T-helper 1 cell (primary cell): ENCODE measurements at places on chromosomes 2 and 18.

DNA sequence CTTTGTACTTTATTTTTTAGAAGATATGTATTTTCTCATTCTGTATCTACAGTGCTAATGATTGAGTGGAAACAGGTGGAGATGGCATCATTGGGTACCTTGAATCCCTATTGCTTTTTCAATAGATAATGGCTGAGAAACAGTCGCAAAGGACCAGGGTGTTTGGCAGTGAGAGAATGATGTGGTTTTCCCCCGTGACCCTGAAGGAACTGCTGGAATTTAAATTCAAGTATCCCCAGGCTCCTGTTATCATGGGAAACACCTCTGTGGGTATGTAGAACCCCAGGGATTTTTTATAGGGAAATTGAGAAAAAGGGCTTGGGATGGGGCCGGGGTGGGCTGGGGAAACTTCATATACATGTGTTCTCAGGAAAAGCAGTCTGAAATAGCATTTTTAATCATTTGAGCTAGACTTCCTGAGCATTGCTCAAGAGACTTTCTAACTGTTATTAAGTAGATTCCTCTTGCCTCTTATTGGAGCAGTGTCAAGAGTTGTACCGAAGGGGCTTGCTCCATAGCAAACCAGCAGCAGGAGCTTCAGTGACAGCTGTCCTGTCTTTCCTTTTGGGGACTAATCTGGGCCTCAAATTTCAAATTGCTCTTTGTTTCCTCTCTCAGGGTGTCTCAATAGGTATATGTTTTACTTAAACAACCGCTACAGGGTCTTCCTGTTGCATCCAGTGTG lies 18.9 kb downstream of the AOX1 start:
- no peak for DNase-seq

GRCh38 chr18:4599312-4599711 lies 144.2 kb upstream of the DLGAP1 start:
- DNase-seq: no peak

GRCh38 chr2:41723526-41723925 lies 324.3 kb upstream of the PKDCC start:
- no peak for DNase-seq

- no peak for DNase-seq
Measured at GRCh38 chr18:73791081-73791480, 356.6 kb downstream of the FBXO15 start.

- DNase-seq: no peak
Measured at GRCh38 chr2:121832412-121833357, 77.2 kb downstream of the TSN start.

GRCh38 chr2:40102447-40102846 lies 323.4 kb upstream of the THUMPD2 start:
- no peak for DNase-seq

DNA sequence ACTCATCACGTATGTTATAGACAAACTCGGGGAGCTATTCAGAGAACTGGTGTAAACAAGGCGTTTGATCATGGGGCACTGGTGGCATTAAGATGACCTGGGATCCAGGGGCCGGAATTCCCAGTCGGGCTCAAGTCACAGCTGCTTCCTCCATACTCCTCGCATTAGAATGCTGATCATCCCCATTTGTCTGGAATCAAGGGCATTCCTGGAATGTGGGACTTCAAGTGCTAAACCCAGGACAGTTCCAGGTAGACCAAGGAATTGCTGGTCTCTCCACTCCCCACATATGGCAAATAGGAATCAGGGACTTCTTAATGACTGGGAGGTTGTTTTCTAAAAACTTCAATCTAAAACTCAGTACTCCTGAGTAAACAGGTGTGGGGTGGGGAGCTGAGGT lies 355.7 kb upstream of the RAB6C start:
- DNase-seq: no peak

GRCh38 chr2:239590995-239591915 lies 190.4 kb upstream of the HDAC4 start:
- no peak for DNase-seq

DNA sequence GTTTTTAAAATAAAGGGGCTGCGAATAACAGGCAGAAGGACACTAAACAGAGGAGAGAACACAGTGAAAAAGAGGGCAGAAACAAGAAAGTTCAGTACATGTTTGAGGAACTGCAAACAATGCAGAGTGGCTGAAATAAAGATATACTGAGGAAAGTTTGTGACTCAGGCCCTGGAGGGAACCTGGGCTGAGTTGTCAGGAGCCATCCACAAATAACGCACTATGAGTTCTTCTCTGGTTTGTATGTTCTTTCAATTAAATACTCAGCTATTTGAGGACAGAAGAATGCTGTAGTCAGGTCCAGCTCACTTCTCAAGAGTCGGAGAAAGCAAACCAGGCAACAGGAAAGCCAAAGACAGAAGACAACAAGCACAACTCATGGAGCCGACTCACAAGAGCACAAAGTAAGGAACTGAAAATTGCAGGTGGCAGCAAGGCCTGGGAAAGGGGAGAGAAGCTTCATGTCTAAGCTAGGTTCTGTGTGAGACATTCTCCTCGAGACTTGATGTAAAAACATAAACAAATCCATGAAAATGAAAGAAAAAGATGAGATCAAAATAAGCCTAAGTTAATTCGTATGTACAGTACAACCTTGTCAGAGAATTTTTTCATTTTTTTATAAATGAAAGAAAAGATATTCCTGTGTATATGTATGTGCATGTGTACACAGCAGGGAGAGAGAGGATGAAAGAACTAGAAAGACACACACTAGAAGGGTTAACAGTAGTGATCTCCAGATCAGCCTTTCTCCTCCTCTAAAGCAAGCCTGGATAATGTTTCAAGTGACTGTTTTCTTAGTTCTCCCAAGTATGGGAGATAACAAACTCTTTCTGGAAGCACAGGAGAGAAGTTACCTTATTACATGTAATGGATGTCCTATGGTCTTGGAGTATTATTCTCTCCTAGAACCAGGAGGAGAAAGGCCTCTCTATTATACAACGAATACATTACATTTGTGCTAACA lies 41.5 kb downstream of the CHN1 start:
- DNase-seq: no peak

GRCh38 chr2:43276962-43277391 lies 50.6 kb upstream of the ZFP36L2 start:
- DNase-seq: no peak

DNA sequence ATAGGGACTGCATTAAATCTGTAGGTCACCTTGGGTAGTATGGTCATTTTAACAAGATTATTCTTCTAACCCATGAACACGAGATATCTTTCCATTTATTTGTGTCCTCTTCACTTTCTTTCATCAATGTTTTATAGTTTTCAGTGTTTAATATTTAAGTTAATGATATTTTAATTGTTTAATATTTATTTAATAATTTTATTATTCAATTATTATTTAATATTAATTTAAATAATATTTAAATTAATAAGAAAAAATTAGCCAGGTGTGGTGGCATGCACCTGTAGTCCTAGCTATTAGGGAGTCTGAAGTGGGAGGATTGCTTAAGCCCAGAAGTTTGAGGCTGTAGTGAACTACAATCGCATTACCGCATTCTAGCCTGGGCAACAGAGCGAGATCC lies 33.0 kb downstream of the CASP10 start:
- DNase-seq: no peak

DNA sequence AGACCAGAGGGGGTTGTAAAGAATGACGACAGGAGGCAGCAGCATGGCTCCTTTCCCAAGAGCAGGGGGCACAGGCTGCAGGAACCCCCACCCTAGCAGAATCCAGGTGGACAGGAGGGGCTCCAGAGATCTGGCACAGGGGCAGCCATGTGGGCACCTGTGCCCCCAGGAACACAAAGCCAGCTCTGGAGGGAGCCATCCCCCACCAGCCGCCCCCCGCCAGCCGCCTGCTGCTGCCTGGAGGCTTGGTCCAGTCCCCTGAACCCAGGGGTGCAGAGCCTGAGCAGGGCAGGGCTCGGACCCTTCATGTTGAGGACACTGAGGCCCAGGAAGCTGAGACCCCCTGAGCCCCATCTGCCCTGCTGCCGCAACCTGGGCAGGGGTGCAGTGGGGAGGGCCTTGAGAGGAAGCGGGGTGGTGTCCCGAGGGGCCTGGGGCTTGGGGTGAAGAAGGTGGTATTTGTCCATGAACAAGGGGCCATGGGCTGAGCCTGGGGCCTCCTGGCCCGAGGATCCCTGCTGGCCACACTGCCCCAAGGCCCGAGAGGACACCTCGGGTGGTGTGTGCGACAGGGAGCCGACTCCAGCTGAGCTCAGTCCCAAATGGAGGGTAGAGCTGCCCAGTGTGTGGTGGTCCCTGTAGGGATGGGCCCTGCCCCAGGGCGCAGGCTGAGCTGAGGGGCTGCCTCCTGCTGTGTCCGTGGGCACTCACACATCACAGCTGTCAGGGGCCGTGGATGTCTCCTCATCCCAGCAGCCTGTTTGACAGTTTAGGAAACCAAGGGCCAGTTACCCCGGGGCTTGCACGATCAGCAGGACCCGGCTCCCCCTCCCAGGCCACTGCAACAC lies 39.8 kb upstream of the SNED1 start:
- DNase-seq: no peak

DNA sequence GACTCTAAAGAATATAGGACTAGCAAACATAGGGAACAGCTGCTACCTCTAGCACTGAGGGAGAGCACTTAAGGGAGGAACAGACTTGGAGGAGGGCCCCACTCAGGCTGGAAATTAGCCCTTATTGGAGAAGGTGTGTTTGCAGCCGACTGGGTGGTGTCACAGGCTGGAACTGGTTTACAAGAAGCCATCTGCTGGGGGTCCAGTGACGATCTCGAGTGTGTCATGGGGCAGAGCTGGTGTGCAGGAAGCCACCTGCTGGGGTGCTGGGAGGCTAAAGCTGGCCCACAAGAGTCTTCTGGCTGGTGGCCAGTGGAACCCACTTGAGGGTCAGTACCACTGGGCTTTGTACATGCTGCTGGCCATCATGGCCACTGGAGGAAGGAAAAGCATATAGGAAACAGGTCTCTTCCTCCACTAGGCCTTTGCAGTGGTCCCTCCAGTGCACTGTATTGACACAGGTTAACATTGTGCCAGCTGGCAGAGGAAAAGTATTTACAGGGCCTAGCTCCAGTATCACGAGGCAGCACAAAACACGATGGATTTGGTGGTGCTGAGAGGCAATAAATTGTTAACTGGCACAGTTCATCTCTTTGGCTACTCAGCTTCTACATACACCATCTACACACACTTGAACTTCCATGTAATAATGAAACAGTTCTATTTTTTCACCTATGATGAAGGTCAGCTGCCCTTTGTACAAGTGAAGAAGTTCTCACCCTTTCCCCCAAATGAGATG lies 43.6 kb downstream of the MAP3K20 start:
- no peak for DNase-seq

DNA sequence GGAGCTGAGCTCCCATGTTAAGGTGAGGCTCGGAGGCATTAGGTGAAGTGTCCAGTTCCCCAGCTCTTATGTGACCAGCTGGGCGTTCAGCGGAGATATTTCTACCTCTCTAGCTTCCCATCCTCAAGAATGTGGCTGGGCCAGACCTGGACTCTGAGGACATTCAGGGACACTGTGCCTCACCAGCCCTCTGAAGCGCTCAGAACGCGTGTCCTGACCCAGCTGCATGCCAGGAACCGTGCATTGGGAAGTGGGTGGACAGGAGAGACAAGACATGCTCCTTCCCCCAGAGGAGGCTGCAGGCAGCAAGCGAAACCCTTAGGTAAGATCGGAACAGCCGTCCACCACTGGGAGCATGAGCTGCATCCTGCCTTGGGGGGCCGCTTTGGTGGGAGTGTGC lies 38.0 kb upstream of the GPAT2 start:
- no peak for DNase-seq

GRCh38 chr2:45070113-45070652 lies 60.9 kb upstream of the SIX2 start:
- DNase-seq: no peak

- DNase-seq: no peak
Measured at GRCh38 chr2:105384861-105385260, 14.0 kb downstream of the FHL2 start.

DNA sequence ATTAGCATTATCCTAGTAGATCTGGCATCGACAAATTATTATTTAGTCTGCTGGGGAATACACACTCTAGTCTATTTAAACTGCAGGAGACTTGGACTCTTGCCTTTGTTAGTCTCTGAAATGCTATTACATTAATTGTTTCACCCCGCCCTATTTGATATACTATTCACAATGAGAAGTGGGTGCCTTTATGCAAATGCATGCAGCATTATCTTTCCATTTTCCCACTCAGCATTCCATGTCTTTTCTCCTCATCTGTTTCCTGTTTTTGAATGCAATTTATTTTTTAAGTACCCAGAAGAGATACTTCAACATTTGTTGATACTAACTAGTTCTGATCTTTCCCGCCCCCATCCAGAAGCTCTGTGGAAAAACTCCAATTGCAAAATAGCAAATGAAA lies 395.3 kb upstream of the NXPH2 start:
- no peak for DNase-seq

DNA sequence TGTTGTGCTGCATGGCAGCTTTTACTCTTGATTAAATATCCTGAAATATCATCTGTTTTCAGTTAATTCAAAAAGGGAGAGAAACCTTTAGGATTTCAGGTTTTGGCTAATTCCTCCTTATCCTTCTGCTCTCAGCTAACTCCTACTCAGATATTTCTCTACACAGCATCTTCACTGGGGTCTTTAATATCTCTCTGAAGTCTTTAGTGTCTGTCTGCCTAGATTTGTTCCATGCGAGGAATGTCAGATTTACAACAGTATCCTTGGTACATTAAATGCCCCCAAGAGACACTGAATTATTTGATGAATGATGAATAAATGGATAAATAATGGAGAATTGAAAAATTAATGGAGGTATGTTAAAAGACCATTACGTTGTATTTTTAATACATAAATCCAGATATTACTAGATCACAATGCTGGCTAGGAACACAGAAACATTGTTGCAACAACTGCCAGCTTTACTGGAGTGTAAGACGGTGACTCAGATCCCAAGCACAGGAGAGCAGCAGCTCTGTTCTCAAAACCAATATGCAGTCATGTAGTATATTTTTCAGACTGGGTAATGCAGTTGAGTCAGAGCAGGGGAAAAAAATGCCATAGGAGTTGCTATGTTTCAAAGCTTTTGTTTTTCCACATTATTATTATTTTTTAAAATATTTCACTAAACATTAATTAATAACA lies 388.0 kb upstream of the SYT4 start:
- DNase-seq: no peak

GRCh38 chr2:124692707-124693106 lies 667.6 kb downstream of the CNTNAP5 start:
- DNase-seq: no peak

GRCh38 chr2:217746808-217747207 lies 256.0 kb downstream of the TNS1 start:
- no peak for DNase-seq

- no peak for DNase-seq
Measured at GRCh38 chr18:57768537-57769326, 34.4 kb downstream of the ATP8B1 start.

GRCh38 chr2:222431869-222432268 lies 7.5 kb downstream of the SGPP2 start:
- DNase-seq: no peak

DNA sequence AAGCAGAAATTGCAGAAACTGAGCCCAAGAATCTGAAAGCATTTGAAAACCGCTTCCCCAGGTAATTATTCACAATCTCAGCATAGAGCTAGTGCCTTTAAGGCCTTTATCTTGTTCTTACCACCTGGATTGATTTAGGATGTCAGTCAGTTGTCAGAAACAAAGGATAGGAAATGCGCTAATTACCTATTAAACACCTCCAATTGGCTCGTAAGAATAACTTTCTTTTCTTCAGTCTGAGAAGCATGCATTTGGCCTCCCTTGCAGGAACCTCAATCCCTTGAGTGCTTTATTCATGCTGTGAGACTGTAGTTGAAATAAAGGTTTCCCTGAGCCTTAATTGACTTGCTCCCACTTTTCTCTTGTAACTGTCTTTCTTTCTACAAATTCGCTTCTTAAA lies 400.3 kb upstream of the LRATD1 start:
- no peak for DNase-seq
